ENCODE measurements at places on chromosomes 12 and 14. TPM values are rescaled to one million over a fixed set of nuclear protein-coding genes. Genes with fewer than 3 reads are reported as not detected.

The SLC17A8 gene
- not detected for total RNA-seq

The KRT73 gene
- not detected for total RNA-seq

DNA sequence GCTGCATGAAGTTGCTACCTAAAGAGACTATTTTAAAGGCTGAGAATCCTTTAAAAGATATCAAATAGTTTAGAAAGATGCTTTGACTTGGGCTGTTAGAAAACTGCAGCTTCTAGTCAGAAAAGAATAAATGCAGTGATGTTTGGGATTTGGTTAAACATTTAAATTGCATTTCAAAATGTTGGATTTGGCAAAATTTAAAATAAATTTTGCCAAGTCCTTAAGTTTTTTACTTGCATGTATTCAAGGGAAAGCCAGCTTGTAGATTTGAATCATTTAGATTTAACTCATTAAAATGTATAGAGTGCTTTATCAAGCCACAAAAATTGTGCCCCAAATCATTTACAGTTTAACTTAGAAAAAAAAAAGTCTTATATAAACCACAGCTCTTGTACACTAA, 109.7 kb downstream of the ANKS1B start:
- DNase-seq = no peak

DNA sequence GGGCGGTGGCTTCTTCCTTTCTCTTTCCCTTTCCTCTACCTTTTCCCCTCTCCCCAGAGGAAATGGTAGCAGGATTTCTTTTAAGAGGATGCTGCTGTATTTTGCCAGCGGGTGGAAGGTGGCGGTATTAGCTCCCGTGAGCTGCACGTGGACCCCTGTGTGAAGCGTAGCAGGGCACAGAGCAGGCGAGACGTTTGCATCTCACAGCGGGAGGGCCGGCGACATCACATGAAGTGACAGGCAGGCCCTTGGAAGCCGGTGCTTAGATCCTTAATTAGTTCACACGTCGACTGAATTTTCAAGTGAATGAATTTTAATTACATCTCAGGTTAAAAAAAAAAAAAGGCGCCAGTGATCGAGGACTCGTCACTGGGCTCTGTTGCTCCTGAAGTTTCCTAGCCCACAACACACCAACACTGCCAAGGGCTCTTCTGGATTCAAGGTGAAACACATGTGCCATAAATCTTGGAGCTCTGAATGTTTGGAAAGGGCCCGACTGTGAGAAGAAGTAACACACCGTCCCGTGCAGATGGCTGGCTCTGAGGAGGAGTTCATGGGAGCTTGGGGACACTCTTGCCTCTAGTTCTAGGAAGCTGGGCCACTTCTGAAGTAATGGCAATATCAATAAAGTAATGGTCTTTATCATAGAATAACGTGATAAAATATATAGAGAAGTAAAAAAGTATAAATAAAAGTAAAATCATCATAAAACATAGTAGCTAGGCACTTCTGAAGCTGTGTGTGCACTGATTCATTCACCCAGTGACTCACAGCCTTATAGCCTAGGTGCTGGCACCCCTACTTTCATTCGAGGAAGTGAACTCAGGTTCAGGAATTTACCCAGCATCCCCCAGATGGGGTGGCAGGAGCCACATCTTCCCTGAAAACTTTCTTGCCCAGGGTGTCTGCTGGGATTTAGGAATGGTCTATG, 75.3 kb downstream of the AACS start:
- DNase-seq = peak; percentile 54

DNA sequence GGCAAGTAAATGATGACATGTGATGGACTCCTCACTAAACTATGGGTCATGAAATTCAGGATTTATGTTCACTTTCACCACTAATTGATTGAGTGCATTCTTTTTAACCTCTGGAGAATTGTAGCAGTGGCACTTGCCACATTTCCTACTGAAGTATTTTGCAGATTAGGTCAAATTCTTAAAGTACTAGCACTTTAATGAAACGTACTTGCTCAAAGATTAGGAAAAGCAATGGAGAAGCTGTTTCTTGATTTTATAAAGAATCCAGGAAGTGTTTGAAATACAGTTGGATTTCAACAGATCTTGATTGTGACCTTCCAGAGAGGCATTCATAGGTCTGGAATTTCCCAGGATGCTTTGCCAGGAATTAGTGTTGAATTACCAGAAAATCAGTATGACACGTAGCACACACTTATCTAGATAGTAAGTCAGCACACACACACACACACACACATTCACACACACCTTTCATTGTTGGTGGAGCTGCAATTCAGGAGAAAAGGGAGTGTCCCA, 162.6 kb downstream of the MYRFL start:
- peak; percentile 92 for DNase-seq

- DNase-seq = no peak
These were observed 18.4 kb upstream of the TRIP11 start for GRCh38 chr14:92058006-92058917.

- no peak for DNase-seq
These were observed 226.2 kb upstream of the CRY1 start for GRCh38 chr12:107319533-107320032.

DNA sequence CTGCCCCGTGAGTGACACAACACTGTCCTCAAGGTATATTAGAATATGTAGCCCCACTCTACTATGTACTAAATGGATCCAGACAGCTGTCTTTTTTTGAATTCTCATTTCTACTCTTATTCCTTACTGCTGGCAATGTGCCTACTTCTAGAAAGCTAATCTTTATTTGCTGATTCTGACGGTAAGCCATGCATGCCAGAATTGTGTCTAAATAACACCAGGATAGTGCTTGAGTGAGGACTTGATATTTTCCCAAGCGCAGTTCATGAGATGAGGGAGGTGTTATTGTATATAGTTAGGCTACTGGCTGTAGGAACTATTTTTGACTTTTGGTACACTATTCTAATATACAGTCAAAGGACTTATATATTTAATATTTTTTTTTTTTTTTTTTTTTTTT, 316.2 kb upstream of the NAV3 start:
- DNase-seq = no peak

- peak; percentile 41 for DNase-seq
These were observed 23.0 kb upstream of the GPR132 start for GRCh38 chr14:105087963-105088811.

- DNase-seq = peak; percentile 11
These were observed 4.9 kb upstream of the SENP1 start for GRCh38 chr12:48110691-48111311.

GRCh38 chr14:53792909-53793308, 163.7 kb downstream of the BMP4 start:
- no peak for DNase-seq

- no peak for DNase-seq
These were observed 125.1 kb downstream of the GPR65 start for GRCh38 chr14:88130057-88130432.

DNA sequence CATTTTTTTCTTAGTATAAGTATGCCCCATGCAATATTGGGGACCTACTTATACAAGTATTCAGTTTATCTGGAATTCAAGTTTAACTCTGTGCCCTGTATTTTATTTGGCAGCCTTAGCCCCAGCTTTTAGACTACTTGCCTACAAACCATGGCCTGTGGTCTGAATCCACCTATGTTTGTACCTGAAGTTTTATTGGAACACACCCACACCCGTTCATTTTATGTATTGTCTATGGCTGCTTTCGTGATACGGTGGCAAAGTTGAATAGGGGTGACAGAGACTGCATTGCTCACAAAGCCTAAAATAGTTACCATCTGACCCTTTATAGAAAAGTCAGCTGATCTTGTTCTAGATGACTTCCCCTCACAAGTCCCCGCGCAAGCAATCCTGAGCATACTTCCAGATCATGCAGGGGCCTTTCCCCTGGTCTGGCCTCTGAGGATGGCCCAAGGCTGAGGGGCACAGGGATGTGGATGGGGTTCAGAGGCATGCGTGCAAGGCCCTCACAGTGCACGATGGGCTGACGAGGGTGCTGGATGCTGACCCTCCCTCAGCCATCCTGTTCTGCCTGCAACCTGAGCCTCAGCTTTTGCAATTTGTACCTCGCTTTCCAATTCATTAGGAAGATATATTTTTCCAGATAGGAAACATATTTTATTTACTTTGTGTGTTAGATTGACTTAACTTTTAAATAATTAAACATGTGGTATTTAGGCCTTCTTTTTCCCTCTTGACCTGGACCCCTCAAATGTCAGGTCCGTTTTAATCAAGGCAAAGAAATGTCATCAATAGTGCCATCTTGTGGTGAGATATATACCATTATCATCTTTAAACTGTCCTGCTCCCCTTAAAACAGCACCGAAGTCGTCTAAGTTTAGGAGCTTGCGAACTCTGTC, 527.3 kb upstream of the CCDC196 start:
- peak; percentile 15 for DNase-seq

GRCh38 chr12:26195250-26195640, at the start of gene SSPN:
Gene SSPN (plus strand): TSS chr12:26195573. CDS start chr12:26195673, 100 bp downstream.
- DNase-seq = peak; percentile 70

DNA sequence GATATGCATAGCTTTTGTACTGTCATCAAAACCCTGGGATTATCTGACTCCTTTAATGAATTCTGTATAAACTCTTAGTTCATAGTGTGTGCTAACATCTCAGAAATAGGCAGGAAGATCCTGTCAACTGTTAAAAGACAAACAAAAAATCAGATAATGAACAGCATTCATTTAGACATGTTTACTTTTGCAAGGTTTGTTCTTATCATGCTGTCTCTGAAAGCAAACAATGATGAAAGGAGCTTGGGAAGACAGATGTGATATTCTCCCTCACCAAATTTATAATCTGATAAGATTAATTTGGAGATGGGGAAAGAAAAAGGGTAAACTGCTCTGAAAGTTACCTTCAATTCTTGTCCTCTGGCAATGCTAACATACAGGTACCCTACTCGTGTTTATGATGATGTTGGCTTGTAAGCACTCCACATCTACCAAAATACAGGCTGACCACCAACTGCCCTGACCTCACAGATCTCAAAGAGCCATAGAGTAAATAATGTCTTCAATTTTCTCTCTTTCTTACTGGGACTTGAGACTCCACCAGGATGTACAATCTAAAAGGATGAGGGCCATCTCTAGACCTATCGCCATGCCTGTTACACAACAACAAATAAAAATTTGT, 233.8 kb downstream of the SSPN start:
- DNase-seq = no peak

GRCh38 chr12:46832130-46832704, 6.4 kb upstream of the SLC38A4 start:
- DNase-seq = no peak

DNA sequence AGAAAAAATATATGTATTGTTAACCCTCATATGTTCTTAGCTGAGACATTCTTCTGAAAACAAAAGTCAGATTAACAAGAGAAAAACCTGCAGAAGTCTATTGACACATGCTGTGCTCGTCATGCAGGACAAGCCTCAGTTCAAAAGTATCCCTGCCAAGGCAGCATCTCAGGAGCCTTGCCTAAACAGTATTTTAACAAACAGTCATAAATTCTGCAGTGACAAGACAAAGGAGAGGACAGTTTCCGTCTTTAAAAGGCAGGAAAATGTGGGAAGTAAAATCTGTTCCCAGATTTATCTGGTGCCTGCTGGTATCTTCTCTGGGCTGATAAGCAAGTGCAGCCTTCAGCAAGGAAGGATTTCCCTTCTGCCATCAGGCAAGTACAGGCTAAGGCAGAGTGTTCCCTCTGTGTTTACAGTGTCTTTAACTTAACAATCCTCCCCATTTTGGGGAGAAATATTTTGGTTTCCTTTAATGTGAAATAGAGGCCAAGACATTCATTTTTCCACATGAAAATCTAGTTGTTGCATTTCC, 480.2 kb upstream of the CCDC196 start:
- DNase-seq = no peak

DNA sequence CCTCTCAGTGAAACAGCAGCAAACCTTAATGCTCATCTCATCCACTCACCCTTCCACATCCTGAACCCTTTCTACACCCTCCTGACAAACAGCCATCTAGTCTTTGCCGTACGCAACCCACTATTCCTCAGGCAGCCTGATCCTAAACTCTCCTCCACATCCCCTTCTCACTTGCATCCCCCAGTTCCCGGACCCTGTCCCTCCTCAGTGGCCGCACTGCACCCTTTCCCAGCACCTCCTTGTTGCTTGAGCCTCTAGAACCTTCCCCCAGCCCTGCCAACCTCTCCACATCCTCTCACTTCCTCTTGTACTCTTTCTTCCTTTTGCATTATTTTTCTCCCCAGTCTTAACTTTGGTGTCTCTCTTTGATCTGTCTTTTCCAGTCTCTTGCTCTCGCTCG, 42.9 kb downstream of the IQSEC3 start:
- no peak for DNase-seq

GRCh38 chr12:121397521-121397920, 2.4 kb upstream of the RNF34 start:
- DNase-seq = no peak

- no peak for DNase-seq
These were observed 16.7 kb downstream of the PRH1 start for GRCh38 chr12:10867381-10867780.

DNA sequence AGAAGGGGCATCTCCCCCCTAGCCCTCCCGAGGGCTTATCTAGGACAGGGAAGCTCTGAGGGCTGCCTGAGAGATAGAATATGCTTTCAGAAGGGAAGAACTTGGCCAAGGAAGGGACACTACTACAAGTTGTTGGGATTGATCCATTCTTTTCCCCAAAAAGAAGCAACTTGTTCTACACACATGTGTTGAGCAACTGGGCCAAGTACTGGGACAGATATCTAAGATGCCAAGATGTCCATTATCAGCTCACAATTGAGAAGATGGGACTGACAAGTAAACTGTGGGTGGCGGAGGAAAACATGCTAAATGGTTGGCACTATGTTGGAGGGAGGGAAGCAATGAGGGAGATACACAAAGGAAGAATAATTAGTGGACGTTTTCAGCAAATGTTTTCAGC, 30.9 kb downstream of the PLEKHG7 start:
- DNase-seq = no peak
